Suppressor macrophage treated with lipopolysaccharide for 4 hours (primary cell): ENCODE measurements at places on chromosomes 1 and 21.

GRCh38 chr1:163295949-163296348 is 25.8 kb upstream of the NUF2 start:
- DNase-seq = no peak

GRCh38 chr1:12201352-12202189 is 28.3 kb upstream of the VPS13D start:
- peak; percentile 0 for DNase-seq

GRCh38 chr1:147099192-147099591 is 73.1 kb downstream of the PRKAB2 start:
- DNase-seq = no peak

DNA sequence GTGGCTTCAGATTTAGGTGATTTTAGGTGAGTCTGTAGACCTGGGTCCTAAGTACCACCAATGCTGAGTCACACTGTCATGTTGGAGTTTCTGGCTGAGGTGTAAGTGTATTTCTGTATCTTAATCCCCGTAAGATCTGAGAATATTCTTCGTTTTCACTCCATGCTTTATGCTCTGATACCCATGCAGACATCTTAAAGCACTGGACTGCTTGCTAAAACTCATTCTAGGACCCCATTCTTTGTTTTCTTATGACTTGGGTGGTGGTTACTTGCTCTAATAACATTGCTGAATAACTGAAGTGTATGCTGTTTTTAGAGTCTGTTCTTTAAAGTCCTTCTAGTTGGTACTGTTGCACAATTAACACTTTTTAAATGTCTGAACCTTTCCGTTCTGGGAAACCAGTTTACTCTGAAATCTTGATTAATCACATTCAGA is 36.6 kb downstream of the CDC42 start:
- no peak for DNase-seq

DNA sequence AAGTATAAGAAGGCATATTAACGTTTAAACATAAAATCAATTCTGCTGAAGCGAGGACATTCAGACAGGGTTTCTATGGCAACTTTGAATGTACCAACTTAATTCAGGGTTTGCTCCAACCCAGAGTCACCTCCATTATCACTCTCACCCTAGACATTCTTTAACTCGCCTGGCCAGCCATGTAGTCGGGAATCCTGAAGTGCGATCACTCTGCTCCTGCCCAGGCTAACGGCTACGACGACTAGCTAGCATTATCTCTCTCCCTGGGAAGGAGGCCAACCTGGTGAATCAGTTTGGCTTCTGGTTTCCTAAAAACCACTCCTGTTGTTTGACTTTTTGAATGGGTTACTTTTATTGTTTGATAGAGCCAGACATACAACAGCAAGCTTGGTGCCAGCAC is 38.9 kb upstream of the ZBTB18 start:
- DNase-seq = no peak

DNA sequence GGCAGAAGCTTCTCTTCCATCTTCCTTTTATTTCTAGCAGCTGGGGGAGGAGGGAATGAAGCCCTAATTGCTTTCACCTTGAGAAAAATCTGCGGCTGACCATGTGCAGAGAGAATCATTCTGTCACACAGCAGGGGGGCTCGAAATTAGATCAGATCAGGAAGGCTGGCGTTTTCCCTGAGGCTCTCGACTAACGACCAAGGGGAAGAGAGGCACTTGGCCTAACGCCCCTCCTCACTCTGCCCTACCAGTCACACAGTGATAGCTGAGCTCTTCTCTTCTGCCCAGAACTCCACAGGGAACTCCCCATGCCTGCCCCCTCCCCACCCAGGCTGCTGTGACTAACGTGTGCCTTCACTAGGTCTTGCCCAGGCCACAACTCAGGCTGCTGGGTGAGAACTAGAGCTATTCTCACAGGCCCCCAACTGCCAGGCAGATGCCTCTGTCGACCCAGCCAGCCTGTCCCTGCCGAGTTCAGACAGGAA is 26.5 kb upstream of the KHDRBS1 start:
- DNase-seq = no peak

GRCh38 chr1:90823686-90824085 is 106.6 kb upstream of the BARHL2 start:
- DNase-seq = no peak

DNA sequence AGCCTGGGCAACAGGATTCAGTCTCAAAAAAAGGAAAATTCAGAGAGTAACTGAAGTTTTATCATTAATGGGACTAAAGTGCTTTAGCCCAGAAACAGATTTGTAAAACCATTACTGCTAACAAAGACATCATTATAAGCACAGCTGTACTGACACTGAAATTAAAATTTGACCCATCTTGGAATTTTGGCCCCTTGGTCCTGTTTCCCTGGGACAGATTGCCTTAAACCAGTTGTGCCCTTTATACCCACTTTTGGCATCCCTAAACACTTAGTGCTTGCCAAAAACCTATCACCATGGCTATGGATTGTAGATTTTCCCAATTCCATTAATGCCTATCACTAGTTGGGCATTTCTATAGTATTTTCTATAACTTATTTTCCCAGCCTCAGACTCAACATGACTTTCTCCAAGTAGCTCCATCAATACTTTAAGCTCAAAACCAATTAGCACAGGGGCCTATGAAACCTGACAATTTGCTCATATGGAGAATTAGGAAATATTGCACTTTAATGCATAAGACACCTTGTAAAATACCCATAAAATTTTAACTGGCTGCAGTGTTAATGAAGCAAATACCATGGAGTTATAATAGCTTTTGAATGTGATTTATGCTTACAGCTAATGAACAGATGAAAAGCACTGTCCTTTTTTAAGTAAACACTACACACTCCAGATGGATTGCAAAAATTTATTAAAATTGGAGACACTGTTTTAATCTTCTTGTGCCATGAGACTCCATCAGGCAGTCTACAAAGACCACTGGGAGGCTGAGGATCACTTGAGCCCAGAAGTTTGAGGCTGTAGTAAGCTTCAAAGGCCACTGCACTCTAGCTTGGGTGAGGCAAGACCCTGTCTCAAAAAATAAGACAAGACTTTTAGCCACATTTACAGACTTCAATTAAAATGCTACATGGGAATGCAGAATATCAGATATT is 4.3 kb downstream of the GAS5 start:
- no peak for DNase-seq

- DNase-seq = peak; percentile 98
These were observed at the start of gene THEM4 for GRCh38 chr1:151909167-151910149. TSS of gene THEM4 (minus strand) at chr1:151909511. CDS start at chr1:151909458, 53 bp downstream.

- DNase-seq = peak; percentile 54
These were observed 137.8 kb upstream of the KRTAP19-8 start for GRCh38 chr21:31176080-31176551.

DNA sequence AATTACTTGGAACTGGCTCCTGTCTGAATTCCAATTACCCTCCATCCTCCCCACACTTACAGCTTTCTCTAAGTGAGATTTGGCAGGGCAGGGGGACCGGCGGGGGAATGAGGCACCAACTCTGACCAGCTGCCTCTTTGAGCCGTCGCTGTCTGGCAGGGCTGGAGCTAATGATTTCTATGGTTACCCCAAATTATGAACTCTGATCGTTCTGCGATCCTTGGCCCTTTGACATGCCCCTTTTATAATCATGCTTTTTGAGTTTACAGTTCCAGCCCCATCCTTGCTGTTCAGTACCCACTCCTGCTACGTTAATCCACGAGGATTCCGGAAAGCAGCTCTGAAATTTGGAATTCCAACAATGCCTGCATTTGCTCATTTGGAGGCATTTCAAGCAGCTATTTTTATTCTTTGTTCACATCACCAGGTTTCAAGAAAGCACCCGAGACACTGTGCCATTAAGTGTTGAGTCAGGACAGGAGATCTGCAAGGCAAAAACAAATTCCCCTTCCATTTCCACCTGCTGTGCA is 54.6 kb upstream of the LBR start:
- DNase-seq = no peak

DNA sequence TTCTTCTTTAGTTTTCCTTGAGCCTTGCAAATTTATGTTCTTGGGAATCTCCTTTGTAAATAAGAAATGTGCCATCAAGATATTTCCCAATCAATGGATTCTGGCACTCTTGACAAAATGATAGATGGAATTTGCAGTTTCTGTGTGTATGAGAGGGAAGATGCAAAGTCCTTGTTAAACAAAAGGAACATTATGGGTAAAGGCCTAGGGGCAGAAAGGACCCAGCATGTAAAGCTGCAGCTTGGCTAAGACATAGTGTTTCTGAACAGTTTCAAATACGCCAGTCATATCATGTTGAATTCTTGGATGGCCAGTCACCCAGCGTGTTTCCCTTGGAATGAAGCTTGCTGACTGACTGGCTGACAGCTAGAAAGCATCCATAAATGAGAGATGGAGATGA is 210.8 kb downstream of the NFIA start:
- DNase-seq = no peak

DNA sequence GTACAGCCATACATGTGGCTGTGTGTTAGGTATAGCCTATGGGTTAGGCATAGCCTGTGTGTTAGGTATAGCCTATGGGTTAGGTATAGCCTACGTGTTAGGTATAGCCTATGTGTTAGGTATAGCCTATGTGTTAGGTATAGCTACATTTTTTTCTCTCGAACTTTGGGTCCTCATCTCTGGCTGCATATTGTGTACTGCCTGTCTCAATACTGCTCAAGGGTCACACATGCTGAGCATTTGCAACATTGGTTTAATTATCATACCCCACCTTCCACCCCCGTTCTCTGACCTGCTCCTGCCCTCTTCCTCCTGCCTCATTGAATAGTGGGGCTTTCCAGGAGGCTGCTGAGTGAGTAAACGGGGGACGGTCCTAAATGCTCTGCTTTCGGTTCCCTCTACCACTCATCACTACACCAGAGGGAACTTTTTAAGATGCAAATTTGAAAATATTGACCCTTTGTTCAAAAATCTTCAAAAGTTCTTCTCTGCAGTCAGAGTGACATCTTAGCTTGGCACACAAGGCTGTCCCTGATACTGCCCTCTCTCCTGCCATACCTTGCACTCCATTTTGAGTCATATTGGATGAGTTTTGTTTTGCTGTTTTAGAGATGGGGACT is 17.8 kb downstream of the OR2B11 start:
- peak; percentile 93 for DNase-seq

DNA sequence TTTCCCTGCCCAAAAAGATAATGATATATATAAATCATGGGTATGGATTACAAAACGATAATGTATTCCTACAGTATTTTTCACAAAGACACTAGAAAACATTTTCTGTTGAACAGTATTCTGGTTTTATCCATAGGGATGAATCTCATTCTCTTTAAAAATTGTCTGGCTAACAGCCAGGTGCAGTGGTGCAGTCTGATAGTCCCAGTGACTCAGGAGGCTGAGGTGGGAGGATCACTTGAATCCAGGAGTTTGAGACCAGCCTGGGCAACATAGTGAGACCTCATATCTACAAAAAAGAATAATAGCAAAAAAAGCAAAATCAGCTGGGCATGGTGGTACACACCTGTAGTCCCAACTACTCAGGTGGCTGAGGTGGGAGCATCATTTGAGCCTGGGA is 23.3 kb downstream of the PIP5K1A start:
- DNase-seq = no peak

- no peak for DNase-seq
These were observed 60.6 kb upstream of the STUM start for GRCh38 chr1:226487921-226488320.

DNA sequence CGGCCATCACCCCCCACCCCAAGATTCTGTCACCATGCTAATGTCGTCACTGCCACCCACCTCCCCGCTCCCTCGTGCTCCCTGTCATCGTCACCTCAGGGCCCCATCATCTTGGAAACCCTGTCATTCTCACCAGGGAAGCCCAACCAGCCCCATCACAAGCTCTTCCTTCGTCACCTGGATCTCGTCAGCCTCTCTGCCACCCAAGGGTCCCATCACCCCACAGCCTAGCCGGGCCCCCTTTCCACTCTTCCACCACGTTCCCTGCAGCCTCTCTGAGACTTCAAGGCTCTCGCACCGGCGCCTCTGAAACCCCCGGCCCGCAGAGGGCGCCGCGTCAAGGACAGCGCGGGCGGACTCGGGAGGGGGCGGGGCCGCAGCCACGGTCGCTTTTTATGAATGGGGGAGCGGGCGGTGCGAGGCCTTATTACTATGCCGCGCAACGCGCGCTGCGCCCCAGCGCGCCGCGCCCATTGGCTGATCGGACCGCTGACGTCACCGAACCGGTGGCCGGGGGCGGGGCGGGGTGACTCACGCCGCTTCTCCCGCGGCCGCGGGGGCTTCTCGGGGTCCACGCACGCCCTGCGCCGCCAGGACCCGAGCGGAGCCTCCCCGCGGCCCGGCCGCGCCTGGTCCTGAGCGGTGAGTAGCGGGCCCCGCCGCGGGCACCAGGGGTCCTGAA is at the start of gene GPR3:
Gene GPR3 (plus strand): TSS at position 527 of the 682 bp plus-strand sequence. CDS start 1,177 bp downstream, outside the sequence.
- peak; percentile 90 for DNase-seq

DNA sequence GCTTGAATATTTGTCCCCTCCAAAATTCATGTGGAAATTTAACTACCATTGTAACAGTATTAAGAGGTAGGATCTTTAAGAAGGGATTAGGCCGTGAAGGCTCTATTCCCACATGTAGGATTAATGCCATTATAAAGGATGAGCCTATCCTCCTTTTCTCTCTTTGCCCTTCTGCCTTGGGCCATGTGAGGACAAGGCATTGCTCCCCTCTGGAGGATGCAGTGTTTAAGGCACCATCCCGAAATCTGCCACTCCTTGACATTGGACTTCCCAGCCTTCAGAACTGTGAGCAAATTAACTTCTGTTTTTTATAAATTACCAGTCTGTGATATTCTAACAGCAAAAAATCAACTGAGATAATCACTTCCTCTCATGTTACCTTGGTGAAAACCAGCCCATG is 124.4 kb downstream of the TOMM20 start:
- no peak for DNase-seq

- DNase-seq = no peak
These were observed 19.3 kb upstream of the ACTL8 start for GRCh38 chr1:17735793-17736192.

DNA sequence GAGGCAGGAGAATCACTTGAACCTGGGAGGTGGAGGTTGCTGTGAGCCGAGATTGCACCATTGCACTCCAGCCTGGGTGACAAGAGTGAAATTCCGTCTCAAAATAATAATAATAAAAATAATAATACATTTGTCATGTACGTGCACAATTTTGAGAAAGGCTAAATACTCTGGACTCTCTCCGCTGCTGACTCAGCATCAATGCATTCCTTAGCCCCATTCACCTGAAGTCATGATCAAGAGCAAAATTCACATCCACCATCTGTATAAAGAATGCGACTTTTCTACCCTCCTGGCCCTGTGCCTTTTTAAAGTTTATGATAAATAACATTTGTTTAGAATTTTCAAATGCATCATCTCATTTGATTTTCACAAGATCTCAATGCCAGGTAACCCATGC is 35.5 kb upstream of the MAP1LC3C start:
- DNase-seq = no peak

DNA sequence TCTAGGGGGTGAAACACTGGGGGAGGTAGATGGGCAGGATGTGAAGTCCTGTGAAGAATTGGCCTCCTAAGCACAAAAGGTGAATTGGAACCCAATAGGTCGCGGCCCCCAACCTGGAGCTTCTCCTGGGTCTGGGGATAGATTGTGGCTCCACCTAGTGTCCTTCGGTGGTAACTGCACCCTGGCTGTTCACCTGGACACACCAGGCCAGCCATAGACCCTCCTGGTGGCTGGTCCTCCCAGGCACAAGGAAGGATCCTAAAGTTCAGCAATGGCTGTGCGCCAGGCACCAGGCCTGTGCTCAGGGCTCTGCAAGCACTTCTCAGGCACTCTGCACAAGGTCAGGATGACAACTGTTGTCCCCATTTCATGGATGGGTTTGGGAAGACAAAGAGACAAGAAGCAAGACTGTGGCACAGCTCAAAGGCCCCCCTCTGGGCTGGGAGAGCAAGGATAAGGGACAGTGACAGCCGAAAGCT is 13.5 kb downstream of the ESPN start:
- peak; percentile 58 for DNase-seq
